ENCODE measurements at places on chromosomes 4 and X. TPM values are rescaled to one million over a fixed set of nuclear protein-coding genes. Genes with fewer than 3 reads are reported as not detected.

- DNase-seq: no peak
Measured at GRCh38 chr4:139973616-139974015, 180.4 kb downstream of the MAML3 start.

- DNase-seq: no peak
Measured at GRCh38 chr4:1164040-1164439, 8.3 kb downstream of the SPON2 start.

Gene TCEAL8
- total RNA-seq: 41.2 TPM

DNA sequence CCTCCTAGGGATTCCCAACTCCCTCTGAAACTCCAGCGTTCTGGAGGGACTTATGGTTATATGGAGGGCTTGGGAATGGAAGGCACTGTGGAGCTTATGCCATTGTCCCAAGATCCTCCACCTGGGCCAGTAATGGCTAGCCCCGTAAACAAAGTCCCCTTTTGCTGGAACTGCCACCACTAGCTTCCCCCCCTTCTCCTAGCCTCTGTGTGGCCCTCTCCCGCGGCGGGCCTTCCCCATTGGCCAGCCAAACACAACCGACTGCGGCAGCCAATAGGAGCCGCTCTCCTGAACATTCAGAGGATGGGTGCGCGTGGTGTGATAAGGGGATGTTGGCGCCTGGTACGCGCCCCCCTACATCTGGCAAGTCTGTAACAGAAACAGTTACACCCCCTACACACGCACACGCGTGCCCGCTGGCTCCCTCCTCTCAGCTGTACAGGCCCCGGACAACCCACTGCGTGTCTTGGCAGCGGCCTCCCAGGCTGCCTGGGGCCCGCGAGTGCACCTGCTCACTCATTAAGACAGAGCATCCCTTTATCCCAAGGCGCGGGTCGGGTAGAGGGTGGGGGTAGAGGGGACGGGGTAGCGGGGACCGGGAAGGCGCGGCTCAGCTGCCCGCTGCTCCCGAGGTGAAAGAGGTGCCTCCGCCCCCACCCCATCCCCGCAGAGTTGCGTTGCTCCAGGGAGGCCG lies 863 bp upstream of the RAB33A start:
- no peak for DNase-seq

DNA sequence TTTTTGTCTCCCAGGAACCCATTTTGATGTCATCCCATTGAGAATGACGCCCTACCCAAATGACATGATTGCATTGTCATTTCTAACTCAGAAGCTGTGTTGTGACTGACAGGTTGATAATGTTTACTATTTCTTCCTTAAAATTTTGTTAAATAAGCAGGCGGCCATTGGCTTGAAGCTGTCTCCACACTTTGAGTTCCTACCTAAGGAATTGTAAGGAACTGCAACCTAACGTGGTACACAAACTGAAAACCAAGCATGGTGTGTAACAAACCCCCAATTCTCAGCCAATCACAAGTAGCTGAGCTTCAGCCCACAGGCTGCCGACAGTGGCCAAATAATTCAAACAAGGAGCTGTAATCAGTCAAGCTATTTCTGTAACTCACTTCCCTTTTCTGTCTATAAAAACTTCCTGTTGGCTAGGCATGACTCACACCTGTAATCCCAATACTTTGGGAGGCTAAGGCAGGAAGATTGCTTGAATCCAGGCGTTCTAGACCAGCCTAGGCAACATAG lies 2.9 kb upstream of the MND1 start:
- peak; percentile 75 for DNase-seq

GRCh38 chr4:8244001-8244757 lies 25.4 kb upstream of the HTRA3 start:
- DNase-seq: no peak

DNA sequence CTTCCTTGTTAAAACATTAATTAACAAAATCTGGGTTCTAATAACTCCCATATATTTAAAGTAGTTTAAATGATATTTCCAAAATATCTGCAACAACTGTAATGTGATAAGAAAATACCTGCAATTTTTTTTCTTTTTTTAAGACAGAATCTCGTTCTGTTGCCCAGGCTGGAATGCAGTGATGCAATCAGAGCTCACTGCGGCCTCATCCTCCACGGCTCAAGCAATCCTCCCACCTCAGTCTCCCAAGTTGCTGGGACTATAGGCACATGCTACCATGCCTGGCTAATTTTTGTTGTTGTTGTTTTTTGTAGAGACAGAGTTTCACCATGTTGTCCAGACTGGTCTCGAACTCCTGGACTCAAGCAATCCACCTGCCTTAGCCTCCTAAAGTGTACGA lies 45.7 kb upstream of the NSUN7 start:
- no peak for DNase-seq

DNA sequence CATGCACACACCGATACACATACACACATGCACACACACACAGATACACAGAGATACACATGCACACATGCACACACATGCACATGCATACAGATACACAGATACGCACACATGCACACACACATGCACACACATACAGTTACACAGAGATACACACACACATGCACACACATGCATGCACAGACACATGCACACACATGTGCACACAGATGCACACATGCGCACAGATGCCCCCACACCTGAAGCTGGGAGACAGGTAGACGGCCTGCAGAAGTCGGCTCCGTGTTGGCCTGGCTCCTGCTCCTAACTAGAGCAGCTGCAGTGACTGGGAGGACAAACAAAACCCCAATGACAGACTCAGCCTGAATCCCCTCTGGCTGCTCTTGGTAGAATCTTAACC lies 46.8 kb downstream of the PSAPL1 start:
- DNase-seq: no peak

DNA sequence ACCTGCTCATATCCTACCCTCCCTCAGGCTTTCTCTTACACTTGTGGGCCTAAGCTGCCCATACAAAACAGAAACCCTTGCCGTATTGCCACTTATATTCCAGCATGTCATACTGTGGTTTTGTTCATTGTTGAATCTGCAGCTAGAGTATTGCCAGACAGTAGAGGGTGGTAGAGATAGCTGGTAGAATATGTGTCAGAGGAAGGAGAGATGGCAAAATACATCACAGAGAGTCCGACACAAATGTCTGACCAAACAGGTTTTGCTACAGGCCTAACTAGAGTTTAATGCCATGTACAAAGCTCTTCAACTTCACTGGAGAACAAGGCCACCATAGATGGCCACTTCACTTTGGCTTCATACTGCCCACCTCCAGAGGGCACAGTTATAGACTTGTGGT lies 160.1 kb downstream of the EFHC2 start:
- peak; percentile 48 for DNase-seq

DNA sequence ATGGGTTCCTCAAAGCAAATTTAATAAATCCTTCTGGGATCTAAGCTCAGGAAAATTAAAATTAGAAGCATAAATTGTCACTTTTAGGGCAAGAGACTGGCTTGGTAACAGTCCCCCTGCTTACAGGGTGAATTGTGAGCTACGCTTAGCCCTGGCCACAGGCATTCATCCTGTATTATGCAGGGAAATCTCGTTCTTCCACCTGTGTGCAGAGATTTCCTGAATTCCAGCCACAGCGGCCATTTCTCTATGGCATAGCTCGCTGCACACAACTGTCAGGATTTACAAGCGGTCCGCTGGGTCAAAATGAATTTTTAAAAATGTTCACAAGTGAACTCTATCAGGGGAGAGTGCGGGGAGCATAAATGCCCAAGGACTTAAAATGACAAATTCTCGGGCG lies 111.9 kb downstream of the DCTD start:
- no peak for DNase-seq

Gene AMOT
- total RNA-seq: 0.58 TPM

Gene RNF128
- not detected for total RNA-seq

GRCh38 chrX:85140964-85141363 lies 102.6 kb downstream of the SATL1 start:
- no peak for DNase-seq

DNA sequence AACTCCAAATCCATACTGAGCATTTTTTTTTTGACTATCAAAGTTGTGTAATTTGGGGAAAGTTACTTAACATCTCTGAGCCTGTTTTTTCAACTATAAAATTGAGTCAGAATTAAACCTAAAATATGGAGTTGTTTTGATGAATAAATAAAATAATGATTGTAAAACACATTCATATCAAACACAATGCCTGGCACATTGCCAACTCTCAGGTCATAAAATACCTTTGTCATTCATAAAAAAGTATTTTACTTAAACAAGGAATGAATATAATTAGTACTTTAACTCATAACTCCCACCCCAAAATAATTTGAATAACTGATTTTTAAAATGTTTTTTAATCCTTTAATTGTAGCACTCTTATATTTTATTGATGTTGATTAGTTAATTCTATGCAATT lies 3.8 kb upstream of the GPR174 start:
- DNase-seq: peak; percentile 6

- no peak for DNase-seq
Measured at GRCh38 chrX:21958187-21958586, 17.7 kb downstream of the SMS start.

GRCh38 chr4:39613093-39613656 lies 25.5 kb downstream of the SMIM14 start:
- peak; percentile 68 for DNase-seq

- peak; percentile 2 for DNase-seq
Measured at GRCh38 chr4:123838474-123838873, 441.9 kb downstream of the SPRY1 start.

GRCh38 chr4:184472614-184473498 lies 1.5 kb downstream of the IRF2 start:
- peak; percentile 69 for DNase-seq

GRCh38 chr4:160514126-160514525 lies 1411.2 kb downstream of the RAPGEF2 start:
- DNase-seq: peak; percentile 7

DNA sequence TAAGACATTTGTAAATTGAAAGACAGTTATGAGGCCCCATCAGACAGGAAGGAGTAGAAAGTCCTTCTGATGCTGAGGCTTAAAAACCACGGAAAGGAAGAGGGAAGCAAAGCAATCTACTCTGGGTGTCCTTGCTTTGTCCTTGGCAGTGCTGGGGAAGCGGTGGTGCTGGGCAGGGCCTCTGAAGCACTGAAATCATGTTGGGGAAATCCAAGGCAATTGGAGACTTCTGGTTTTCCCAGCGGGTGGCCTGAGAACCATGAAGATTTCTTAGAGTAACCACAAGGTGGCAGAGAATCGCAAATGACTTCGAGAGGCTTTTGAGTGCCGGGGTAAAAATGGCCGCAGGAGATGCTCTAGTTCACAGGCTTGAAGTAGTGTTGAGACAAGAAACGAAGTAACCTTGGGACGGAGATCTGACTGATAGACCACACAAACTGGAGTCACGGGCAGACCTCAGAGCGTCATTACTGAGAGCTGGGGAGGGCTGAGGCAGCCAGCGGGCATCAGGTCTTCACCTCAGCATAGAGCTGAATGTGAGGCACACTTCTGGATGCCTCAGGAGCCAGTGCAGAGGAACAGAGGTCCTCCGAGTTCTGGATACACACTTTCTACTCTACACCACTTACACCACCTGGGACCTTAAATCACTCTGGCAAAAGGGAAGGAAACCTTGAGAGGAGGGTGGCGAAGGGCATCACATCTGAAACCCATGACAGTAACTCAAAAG lies 130.7 kb upstream of the GPRIN3 start:
- DNase-seq: peak; percentile 66

DNA sequence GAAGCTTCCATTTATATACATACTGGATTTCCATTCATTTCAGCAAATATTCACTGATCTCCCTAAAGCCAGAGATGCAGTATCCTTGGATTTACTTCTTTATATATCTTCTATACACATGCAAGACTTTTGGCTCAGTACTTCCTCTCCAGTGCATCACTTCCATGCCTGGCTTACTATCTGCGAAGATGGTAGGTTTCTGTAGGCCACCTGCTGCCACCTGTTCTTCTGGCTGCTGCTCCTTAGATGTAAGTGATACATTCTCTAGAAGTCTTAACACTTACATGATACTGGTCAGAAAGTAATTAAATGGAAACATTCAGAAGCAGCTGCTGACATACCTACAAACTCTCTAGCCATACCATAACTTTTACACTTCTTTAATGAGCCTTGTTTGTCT lies 48.9 kb downstream of the TBC1D9 start:
- no peak for DNase-seq

DNA sequence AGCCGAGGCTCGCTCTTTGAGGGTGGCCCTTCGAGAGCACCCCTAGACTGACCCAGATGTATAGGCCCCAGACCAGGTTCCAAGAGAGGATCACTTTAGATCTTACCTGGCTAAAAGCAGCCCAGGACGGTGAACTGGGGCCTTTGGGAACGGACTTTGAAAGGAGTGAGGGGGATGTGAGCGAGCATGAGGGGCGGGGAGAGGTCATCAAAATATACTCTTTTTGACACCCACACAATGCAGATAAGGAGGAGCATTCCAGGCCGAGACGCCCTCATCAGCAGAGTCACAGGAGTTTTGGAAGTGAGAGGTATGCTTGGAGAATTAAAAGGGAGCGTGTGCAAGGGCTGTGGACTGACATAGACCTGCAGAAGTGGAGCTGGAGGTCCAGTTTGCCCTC lies 528 bp downstream of the NSDHL start:
- no peak for DNase-seq

GRCh38 chr4:52372747-52373146 lies 286.4 kb downstream of the USP46 start:
- DNase-seq: no peak

Gene ERVMER34-1
- 1.7 TPM for total RNA-seq

- DNase-seq: peak; percentile 96
Measured at GRCh38 chrX:152926279-152926678, 28.4 kb downstream of the ZNF185 start.

DNA sequence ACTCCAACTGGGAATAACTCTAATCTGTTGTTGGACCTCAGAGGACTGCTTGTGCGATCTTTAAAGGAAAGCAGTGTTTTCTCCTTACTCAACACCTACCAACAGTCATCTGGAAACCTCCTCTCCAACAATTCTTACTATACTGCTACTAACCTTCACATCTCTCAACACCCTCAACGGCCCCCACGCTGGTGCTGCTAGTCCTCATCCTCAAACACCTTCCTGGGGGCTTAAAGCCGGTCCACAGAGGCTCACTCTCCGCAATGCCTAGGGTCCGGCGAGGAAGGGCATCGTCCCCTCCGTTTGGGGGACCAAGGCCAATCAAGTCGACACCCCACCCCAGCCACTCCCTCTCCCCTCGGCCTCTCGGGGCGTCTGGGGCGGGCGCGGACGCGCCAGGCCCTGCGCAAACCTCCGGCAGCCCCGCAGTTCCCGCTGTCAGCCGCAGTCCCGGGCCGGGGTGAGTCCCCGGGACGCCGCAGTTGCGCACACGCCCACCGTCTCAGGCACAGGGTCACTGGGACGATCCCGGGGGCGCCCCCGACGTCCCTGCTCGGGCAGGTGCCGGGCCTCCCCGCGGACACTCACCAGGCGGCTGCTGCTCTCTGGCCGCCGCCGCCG lies 418 bp downstream of the TAB3 start:
- no peak for DNase-seq

- DNase-seq: peak; percentile 64
Measured at GRCh38 chr4:128863312-128864075, 54.0 kb downstream of the JADE1 start.

GRCh38 chrX:79366873-79367749 lies at the start of gene ITM2A:
Gene ITM2A, minus strand, starts transcription at chrX:79367334. Its CDS starts 119 bp downstream, at chrX:79367215.
- no peak for DNase-seq

GRCh38 chr4:141195095-141195707 lies 25.5 kb upstream of the ZNF330 start:
- no peak for DNase-seq
